HT-29 (cell line): ENCODE measurements at places on chromosomes 12 and 14.
A peak's percentile ranks its signal among the peaks of the same experiment; 100 is the strongest.

- DNase-seq = no peak
Measured at GRCh38 chr14:64196814-64197411, 97.3 kb downstream of the ESR2 start.

GRCh38 chr14:77180726-77181602 is 634 bp upstream of the TMEM63C start:
- DNase-seq = no peak

DNA sequence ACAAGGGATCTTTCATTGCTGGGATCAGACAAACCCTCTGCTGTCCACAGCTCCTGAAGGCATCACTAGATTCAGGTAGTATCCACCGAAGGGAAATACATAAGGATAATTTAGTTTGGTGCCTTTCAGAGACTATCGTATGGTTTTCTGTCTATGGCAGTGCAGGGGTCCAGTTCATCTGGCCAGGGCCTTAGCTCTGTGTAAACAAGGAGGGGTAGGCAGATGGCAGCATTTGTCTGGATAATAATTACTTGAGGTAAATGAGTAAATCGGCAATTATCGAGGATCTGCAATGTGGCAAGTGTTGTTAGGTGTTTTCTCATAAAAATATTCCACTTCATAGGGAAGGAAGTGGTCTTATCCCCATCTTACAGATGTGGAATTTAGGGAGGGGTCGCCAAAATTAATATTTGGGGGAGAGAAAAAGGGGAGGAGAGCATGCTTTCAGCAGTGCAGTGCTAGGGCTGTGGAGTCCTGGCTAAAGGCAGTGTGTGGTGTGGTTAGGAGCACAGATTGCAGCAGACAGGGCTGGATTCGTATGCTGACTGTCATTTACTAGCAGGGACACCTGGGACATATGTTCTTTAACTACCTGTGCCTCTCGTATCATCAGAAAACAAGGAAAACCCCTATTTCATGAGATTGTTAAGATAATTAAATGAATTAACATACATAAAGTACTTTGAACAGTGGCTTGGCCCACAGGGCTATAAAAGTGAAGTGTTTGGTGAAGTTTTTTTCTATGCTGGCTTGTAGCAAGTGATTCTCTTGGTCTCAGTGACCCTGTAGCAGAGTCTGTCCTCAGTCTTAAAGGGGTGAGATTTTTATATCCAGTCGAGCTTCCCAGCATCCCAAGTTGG is 27.1 kb downstream of the RASSF8 start:
- no peak for DNase-seq

GRCh38 chr14:65866886-65867285 is 454.4 kb downstream of the FUT8 start:
- no peak for DNase-seq

- DNase-seq = no peak
Measured at GRCh38 chr14:51395361-51395849, 155.4 kb downstream of the TMX1 start.

DNA sequence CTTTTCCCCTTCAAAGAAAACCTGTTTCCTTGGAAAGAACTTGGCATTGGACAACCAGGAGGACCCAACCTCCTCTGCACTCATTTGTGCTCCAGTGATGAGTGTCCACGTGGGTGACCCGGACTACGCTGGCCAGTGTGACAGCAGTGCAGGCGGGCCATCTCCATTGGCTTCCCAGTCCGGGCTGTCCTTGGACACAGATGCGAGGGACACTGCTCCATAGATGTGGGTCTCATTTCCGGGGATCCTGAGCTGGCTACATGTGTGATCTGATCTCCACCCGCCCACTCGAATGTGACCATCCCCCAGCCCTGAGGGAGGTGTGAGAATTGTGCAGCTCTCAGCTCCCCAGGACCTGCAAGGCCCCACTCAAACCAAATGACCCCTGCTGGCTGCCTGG is 836.6 kb upstream of the TMEM132C start:
- DNase-seq = no peak

GRCh38 chr12:21983095-21983494 is 41.9 kb upstream of the ABCC9 start:
- no peak for DNase-seq

DNA sequence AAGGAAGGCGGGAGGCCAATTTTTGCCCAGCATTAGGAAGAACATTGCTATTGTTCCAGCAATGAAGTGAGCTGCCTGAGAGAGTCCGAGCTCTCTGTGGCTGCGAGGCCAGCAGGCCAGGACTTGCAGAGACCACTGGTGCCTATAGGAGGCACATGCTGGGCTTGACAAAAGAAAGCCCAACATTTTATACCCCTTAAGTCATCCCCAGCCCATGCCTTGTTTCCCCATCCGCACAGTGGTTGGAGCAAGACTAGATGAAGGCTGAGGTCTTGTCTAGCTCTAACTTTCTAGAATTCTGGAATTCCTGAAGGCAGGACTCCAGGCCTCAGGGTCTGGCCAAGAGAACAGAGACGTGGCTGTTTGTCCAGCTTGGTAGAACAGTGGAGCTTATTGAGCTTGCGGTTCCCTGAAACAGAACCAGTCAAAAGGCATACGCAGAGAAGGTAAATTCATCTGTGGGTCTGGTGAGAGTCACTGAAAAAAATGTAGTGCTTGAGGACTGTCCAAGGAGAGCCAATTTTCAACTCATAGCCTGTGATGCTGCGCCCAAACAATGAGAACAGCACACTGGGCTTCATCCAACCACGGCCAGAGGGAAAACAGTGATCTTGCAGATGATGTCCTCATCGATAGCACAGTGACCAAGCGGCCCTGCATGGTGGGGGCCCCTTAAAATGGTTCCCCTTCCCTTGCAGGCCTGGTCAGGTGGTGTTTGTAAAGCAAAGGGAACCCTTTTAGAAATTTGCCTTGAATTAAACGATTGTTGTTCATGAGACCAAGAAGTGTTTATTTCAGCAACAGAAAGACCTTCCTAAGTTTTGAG is 27.1 kb upstream of the COL2A1 start:
- DNase-seq = no peak

DNA sequence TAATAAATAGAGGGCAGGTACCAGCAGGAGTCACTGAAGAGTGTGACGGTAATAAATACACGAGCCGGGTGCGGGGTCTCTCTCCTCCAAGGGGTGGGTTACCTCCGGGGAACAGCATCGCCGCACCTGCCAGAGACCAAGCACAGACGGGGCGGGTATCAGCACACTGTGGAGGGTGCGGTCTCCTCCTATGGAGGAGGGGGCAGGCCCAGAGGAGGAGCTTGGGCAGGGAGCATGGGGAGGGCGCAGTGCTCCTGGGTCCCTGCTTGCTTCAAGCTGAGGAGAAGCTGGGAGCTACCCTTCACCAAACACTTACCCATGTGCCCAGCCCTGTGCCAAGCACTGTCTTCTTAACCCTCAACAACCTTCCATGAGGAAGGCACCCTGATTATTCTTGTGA is 12.8 kb downstream of the PGF start:
- no peak for DNase-seq

DNA sequence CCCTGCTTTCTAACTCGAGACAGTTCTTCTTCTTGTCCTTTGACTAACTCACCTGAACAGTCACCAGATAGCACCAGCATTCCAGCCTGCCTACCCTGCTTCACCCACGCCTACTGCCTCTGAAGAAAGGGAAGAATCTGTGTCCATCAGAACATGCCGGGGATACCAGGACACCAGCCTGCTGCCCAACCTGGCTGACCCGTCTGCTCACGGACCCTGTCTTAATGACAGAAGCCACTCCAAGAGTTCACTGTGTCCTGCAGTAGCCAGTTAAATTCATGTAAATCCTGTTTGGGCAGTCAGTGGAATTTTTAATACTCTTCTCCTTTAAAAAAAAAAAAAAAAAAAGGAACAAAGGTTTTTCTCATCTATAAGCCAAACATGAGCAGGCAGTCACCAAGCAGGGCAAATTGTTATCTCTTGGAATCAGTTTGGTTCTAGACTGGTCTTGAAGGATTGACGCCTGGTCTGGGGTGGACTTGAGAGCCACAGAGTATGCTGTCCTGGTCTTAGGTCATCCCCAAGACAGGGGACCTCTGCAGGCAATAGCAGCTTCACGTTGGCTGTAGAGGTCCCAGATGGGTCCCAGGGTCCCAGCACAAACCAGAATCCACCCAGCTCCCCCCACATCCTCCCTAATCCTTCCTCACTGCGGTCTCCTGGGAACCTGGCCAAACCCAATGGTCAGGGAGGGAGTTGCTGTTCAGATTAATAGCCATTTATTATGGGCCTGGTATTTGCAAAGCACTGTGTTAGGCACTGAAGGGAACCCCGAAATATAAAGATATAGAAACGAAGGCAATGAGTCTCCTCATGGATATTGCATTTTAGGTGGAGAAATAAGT is 181.1 kb upstream of the HIF1A start:
- DNase-seq = peak; percentile 52
